ENCODE measurements at places on chromosomes 7 and 10.
A peak's percentile ranks its signal among the peaks of the same experiment; 100 is the strongest.

- DNase-seq: no peak
These were observed 116.3 kb downstream of the CUX1 start for GRCh38 chr7:101933688-101934121.

DNA sequence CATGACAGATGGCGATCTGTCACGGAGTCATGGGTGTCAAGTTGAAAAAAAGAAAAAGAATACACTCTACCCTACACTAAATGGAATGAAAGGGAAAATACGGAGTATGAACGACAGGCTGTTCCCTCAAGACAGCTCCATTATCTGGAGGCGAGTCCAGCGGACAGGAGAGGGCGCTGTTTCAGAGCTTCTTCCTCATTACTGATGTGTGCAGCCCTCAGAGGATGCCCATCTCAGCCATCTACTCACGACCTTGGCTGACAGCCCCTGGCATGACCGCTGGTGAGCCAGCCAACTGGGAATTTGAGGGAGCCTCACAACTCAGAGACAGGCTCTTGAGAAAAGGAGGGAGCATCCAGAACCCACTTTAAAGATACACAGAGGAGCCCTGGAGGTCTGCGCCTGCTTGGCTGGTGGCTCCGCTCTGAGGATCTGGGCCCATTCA is 49.6 kb upstream of the SMNDC1 start:
- DNase-seq: peak; percentile 77

DNA sequence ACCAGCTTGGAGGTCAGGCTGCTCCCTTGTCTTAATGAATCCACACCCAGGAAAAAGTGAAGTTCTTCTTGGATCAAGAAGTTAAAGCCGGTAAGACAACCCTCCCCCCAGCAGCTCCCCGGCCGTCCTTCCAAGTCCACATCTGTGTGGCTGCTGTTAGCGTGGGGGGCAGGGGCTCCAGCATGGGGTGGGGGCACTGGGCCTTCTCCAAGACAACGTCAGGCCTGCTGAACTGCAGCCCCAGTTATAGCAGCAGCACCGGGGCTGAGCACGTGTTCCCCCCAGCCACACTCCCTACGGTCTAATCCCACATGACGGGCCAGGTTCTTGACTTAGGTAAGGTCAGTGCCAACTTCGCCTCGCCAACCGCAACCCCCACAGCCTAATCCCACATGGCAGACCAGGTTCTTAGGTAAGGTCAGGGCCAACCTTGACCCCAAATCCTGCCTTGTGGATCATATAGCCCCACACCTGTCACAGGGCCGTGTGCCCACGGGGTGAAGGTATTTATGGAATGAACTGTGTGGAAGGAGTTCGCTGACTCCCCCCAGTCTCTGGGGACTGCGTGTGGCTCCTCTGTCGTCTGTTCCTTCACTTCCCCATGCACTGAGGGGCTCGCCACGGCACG is 30.4 kb upstream of the EN2 start:
- DNase-seq: no peak

GRCh38 chr7:121945480-121946236 is 72.7 kb downstream of the PTPRZ1 start:
- DNase-seq: no peak

DNA sequence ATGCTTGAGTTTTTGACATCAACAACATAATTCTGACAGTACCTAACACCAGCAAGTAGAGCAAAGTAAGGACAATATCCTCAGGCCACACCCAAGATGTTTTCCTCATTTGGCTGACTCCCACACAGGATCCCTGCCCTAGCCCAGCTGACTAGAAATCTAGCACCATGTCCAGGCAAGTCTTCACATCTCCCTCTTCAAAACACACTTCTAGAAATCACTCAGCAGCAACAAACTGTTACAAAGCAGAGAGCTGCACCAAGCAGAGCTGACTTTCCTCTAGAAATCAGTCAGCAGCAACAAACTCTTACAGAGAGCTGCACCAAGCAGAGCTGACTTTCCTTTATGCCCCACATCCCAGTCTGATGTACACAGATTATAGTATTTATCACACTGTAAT is 7.7 kb downstream of the TMEM168 start:
- no peak for DNase-seq

GRCh38 chr10:78831461-78831860 is 237.3 kb upstream of the ZMIZ1 start:
- no peak for DNase-seq

- no peak for DNase-seq
These were observed 15.4 kb downstream of the SEMA3E start for GRCh38 chr7:83633516-83633915.

GRCh38 chr10:126924180-126924914 is 19.1 kb downstream of the DOCK1 start:
- no peak for DNase-seq

- no peak for DNase-seq
These were observed 3.4 kb upstream of the IL6 start for GRCh38 chr7:22723637-22724036.

DNA sequence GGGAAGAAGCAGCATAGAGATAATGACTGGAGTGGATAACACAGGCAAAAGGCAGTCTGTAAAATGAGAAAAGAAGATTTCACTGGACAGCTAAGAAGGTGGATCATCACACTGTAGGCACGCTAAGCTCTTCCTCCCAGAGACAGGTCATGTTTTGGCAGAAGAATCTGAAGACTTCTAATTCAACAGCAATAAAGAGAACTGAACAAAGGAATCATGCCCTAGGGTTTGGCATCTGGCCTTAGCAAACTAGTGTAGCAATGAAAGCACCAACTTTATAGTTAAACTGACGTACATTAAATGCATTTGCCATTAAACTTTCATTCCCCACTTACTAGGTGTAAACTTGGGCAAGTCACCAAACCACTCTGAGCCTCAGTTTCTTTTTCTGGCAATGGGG is 84.4 kb upstream of the SEM1 start:
- DNase-seq: no peak

DNA sequence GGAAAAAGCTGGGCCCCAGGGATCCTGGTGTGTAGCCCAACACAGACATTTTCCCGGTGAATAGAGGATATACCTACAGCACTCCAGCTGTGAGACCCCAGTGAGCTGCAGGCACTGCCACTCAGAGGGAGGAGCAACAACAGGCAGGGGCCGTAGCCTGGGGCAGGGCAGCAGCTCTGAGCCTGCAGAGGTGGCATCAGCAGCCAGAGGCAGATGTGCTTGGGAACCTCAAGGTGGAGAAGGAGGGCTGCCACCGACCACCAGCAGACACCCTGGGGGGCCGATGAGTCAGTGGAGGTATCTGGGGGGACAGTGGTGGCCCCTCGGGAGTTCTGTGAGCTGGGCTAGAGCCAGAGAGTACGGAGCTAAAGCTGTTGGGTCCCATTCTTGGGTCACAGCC is 110.2 kb upstream of the GDF10 start:
- DNase-seq: no peak
